ENCODE measurements at places on chromosomes 4 and X.

DNA sequence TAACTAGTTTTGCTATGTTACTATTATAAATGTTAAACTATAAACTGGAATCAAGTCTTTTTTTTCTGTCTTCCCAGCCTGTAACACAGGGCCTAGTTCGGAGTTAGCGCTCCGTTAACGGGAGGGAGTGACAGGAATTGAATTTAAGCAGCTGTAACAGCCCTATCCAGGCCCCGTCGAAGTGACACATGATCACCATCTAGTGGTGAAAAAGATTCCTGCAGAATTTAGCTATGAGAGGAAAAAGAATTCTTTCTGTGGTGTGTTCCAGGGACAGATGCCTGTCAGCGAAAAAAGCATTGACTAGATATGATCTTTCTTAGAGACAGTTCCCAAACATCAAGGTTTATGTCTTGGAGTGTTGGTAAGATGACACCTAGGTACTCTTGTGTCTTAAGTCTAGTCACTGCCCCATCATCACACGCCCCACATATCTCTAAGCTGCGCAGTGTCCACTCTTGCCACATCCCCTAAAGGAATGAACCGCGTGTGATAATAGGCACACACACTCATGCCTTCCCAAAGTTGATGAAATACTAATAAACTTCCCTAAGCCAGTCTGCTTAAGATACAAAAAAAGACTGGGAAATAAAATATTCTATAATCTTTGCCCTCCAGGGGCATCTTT lies 2.1 kb downstream of the GAB3 start:
- no peak for DNase-seq

- DNase-seq = no peak
Measured at GRCh38 chr4:8221476-8221875, 22.4 kb downstream of the SH3TC1 start.

DNA sequence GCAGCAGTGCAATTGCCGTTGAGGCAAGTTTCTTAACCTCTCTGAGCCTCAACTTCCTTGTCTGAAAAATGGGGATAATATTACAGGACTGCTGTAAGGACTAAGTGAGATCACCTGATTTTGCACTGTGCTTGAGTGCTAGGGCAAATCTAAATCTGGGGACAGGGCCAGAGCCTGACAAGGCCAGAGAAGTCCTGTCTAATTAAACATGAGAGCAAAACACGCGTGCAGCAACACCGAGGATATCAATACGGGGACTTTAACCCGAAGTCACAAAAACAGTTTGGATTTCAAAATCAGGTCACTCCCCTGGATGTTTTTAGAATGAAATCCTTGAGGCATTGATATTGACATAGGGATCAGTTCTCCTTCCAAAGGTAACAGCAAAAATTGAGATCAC lies 5.7 kb upstream of the GJB1 start:
- no peak for DNase-seq

- no peak for DNase-seq
Measured at GRCh38 chrX:134294548-134294947, 57.6 kb downstream of the CCDC160 start.

DNA sequence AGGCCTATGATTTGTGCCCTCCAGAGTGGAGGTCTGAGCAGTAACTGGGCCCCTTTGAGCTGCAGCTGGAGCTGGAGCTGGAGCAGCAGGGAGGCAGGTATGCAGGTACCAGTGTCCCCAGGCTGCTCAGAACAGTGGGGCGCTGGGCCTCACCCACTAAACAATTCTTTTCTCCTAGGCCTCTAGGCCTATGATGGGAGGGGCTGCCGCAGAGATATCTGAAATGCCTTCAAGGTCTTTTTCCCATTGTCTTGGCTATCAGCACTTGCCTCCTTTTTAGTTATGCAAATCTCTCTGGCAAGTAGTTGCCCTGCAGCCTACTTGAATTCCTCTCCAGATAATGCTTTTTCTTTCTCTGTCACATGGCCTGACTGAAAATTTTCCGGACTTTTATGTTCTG lies 79.7 kb upstream of the OTUD4 start:
- no peak for DNase-seq

DNA sequence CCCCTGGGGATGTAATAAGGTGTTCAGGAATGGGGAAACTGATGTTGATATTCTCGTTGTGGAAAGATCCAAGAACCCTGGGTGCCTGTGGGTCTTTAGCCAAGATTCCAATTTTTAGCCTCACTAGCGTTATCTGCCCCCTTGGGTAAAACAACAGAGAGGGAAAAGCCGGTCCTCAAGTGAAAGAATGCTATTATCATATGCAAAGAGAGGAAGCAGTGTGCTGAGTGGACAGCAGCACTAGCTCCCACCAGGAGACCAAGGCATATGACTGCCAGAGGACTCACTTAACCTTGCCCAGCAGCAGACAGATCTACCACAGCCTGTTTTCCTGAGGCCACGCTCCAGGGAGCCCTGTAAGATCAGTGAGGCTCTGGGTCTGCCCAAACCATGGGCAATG lies 257.9 kb upstream of the CPEB2 start:
- no peak for DNase-seq

- DNase-seq = no peak
Measured at GRCh38 chrX:78922754-78923153, 22.4 kb upstream of the P2RY10 start.

DNA sequence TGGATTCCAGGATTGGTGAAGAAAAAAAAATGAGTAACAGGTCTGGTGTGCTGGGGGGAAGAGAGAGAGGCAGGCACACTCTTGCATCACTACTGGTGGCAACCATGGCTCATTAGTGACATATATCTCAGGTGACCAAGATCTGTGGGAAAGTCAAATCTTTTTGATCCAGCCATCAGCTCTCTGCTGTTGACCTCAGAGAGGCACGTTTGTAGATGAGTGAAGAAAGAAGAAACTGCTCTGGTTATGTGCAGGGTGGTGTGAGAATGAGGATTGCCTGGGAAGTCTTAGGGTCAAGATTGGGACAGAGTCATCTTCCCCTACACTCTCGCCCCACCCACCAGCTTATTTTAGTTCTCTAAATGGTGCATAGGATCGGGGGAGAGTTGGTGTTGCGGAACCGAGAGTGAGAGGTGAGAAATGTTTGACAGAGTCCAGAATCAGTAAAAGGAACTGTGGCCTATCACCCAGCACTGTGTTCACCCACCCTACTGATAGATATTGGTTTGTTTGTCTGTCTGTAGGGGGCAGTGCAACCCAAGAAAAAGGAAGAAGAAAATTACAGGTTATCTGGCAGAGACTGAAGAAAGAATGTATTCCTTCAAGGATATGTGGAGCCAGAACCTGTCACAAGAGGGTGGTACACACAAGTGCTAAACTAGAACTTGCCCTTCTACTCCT lies 21.9 kb downstream of the ARMCX6 start:
- peak; percentile 30 for DNase-seq

GRCh38 chr4:40401631-40402030 lies 66.5 kb downstream of the CHRNA9 start:
- no peak for DNase-seq

Measured in retinal pigment epithelial cell (primary cell).